ENCODE measurements at places on chromosomes 1 and 21.

DNA sequence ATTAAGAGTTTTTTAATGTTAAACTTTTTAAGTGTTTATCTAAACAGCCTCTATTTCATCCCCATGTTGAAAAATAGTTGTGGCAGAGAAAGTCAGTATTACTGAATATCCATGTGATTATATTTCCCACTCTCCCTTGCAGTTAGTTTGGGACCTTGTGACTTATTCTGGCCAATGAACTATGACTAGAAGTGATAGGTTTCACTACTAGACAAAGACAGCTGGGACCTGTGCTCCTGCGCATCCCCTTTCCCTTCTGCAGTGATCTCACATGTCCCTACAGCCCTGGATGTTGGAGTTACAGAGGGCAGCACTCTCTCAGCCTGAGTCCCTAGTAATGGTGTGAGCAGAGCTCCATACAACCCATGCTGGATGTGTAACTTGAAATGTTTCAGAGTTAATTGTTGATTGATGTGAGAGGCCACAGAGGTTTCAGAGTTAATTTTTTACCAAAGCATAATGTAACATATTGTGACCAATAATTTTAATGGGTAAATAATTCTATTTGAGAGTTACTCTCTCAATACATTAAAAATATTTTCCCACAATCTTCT, 18.7 kb upstream of the SAMD13 start:
- DNase-seq, result no peak

DNA sequence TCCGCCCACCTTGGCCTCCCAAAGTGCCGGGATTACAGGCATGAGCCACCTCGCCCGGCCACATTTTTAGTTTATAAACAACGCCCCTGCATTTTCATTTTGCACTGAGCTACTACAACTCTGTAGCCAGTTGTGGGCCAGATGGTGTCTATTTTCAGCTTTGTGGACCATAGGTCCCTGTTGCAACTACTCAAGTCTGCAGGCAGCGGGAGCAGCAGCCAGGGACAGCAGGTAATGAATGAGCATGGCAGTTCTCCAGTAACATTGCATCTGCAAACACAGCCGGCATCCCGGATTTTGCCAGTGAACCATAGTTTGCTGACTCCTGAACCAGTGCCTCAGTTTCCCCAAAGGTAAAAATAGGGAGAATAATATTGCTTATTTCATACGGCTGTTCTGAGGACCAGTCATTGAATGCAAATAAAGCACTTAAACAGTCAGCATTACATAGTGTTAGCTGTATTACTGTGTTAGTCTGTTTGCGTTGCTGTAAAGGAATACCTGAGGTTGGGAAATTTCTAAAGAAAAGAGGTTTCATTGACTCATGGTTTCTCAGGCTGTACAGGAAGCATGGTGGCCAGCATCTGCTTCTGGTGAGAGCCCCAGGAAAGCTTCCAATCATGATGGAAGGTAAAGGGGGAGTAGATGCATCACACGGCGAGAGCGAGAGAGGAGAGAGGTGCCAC, 65.5 kb upstream of the SLC45A1 start:
- no peak for DNase-seq

DNA sequence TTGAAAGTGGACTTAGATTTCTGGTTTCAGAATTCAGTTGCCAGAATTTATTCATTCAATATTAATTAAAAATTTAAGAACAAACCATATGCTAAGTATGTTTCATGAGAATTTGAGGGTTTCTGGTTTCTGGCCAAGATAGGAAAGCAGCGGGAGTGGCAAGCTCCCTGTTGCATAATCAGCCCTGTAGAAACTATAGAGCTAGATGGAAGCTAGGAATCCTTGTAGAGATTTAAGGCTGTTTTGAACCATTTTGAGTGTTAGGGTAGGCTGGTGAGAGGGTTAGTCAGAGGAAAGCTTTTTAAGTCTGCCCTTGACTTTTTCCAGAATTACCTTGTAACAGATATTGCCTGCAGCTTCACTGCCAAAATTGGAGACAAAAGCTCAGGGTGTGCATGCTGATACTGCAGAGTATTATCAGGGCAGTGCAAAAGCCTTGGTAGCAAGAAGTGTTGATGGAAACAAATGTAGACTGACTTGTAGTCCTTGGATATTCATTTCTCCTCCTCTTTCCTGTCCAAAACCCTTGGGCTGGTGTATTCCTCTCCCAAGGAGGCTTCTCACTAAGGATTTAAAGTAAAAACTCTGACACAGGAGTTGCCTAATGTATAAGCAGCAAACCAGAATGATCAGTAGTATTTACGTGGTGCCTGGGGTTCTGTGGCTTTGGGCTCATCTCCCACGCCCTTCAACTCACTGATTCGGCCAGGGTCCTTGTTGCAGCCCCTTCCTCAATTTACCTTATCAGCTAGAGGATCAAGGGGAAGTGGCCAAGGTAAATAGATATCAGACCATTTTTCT, 12.6 kb upstream of the GIPC2 start:
- DNase-seq, result no peak

GRCh38 chr1:63023171-63023570, 239.2 kb downstream of the ATG4C start:
- no peak for DNase-seq

DNA sequence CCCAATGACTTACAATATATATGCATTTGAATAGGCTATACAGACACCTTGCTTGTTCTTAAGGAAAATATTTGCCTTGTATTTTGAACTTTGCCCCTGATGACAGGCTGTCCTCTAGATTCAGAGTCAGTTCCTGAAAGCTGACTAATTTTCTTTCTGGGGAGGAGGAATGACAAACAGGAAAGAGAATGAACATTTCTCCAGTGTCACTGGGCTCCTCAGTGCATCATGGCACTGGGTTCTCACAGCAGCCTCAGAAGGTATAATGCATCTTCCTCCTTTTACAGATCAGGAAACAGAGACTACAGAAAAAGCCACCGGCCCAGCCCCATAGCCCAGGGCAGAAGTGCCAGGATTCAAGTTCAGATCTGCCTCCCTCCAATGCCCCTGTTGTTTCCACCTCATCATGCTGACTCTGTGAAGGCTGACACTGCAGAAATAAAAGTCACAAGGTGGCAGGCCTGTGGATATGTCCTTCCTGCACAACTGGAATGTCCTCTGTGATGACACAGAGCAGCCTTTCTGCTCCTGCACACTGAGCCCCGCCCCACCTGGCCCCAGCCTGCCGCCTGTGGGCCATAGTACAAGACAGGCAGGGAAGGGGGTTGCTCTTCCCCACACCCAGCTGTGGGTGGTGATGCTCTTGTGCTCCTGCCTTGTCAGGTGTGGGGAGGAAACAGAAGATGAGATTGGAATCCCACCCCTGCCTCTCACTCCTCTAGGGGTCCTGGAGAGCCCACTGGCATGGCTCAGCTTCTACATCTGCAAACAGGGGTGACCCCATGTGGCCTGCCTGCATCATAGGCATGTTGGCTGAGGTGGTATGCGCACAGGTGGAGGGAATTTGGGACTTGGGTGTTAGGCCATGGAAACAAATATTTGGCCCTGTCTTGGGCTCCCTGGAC, 6.4 kb downstream of the TTC22 start:
- no peak for DNase-seq
